ENCODE measurements at places on chromosomes 7 and 10. TPM values are rescaled to one million over a fixed set of nuclear protein-coding genes. Genes with fewer than 3 reads are reported as not detected.

Gene PDLIM1
- total RNA-seq: 9.9 TPM

Gene FBXL13
- 0.73 TPM for total RNA-seq

Gene NKX2-3
- total RNA-seq: not detected

Gene NCF1
- total RNA-seq: not detected

Gene TYSND1
- total RNA-seq: 10.6 TPM

Gene RASA4B
- 0.20 TPM for total RNA-seq

Gene PPP2R2D
- 25.6 TPM for total RNA-seq

Gene PDK4
- total RNA-seq: 5.5 TPM

Gene KLF14
- 0.37 TPM for total RNA-seq

Gene SLC29A4
- total RNA-seq: 0.59 TPM

Gene GPC2
- total RNA-seq: 0.73 TPM

Gene TMEM225B
- total RNA-seq: 0.73 TPM

Gene CTAGE4
- not detected for total RNA-seq

Gene TRIL
- total RNA-seq: 0.73 TPM

Gene SPDYE18
- not detected for total RNA-seq

Gene STX1A
- total RNA-seq: 24.3 TPM

Gene NSUN5
- 22.5 TPM for total RNA-seq

Gene TFPI2
- 369 TPM for total RNA-seq

Gene CALML3
- not detected for total RNA-seq

Gene XRCC2
- total RNA-seq: 9.2 TPM

Gene EPDR1
- 15.1 TPM for total RNA-seq

Gene LIPK
- not detected for total RNA-seq

Gene H2BK1
- total RNA-seq: not detected

Gene CLCN1
- total RNA-seq: not detected

Gene NOBOX
- not detected for total RNA-seq

Gene FAM180A
- 73.5 TPM for total RNA-seq

Gene CYP3A4
- not detected for total RNA-seq

Gene PLAC9
- total RNA-seq: 24.8 TPM

Gene TMEM270
- not detected for total RNA-seq

Gene ARHGEF5
- total RNA-seq: 2.0 TPM

Gene RNF32
- 1.5 TPM for total RNA-seq
